ENCODE measurements at places on chromosomes 11 and 22. TPM values are rescaled to one million over a fixed set of nuclear protein-coding genes. Genes with fewer than 3 reads are reported as not detected.

DNA sequence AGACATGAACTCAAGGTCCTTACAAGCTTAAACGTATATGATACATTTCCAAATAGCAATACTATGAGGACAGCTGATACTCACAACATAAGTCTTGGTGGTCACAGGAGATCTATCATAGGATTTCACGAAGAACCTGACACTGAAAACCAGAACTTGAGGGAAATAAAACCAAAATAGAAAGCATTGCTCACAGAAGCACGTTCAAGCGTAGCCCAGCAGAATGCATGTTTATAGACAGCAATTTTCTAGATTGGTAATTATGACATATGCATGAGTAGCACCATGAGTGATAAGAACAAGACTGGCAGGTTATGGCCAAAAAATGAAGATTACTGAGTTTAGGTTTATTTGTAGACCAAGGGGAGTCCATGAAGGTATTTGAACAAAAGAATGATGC lies 243.5 kb downstream of the ETS1 start:
- no peak for DNase-seq

The POU2F3 gene
- total RNA-seq = not detected

The FAM227A gene
- 1.9 TPM for total RNA-seq

DNA sequence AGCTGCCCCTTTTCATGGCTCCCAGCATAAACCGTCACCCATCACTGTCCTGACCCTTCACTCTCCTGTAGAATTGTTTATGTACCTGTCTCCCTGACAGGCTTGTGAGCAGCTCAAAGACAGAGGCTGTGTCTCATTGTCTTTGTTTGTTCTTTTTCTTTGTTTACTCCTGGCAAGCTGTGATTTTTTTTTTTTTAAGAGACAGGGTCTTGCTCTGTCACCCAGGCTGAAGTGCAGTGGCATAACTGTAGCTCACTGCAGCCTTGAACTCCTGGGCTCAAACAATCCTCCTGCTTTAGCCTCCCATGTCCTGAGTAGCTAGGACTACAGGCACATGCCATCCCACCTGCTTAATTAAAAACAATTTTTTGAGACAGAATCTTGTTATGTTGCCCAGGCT lies 9.7 kb downstream of the ARHGAP1 start:
- DNase-seq = no peak

The SMTNL1 gene
- total RNA-seq = not detected

The LINC01488 gene
- total RNA-seq = not detected

DNA sequence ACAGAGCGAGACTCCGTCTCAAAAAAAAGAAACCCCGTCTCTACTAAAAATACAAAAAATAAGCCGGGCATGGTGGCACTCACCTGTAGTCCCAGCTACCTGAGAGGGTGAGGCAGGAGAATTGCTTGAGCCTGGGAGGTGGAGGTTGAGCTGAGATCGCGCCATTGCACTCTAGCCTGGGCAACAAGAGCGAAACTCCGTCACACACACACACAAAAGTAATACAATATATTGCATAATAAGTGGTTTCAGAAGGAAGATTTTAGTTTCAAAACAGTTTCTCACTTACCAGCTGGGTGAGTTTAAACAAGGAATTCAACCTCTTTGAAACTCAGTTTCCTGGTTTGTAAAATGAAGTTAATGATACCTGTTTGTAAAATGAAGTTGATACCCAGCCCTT lies 32.7 kb upstream of the HTR3A start:
- DNase-seq = no peak

GRCh38 chr11:64624883-64625481 lies 34.0 kb downstream of the SLC22A12 start:
- DNase-seq = no peak

DNA sequence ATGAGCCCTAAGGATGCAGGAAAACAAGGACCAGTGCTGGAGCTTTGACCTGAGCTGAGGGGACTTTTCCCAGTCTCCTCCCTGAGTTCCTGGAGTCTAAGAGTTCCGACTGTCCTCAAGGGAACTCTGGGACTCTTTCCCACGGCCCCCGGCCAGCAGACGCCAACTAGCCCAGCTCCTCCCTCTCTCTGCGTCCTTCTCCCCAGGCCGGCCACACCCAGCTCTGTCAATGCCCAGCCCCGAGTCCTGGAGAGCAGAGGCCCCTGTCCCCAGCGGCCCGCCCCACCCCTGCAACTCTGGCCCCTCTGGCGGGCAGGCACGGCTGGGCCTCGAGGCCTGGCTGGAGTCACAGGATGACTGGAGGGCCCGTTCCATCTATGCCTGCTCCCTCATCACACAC lies 29.8 kb downstream of the NECTIN1 start:
- DNase-seq = no peak

DNA sequence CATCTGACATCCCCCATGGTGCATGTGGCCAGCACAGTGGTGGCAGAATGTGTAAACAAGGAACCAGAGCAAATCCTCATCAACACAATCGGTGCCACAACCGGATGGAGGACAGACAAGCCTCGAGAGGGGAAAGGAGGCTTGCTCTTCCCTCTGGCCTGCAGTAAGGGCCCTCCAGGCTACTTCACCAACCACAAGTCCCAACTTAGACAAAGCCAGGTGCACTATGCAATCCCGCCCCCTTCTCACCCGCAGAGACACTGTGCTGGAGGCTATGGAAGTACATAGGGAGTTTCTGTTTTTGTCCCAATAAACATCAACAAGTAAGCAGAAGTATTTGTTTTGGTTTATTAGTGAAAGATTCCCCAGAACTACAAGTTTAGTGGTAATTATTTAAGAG lies 54.3 kb downstream of the SPATA19 start:
- no peak for DNase-seq

The OR51B2 gene
- not detected for total RNA-seq

DNA sequence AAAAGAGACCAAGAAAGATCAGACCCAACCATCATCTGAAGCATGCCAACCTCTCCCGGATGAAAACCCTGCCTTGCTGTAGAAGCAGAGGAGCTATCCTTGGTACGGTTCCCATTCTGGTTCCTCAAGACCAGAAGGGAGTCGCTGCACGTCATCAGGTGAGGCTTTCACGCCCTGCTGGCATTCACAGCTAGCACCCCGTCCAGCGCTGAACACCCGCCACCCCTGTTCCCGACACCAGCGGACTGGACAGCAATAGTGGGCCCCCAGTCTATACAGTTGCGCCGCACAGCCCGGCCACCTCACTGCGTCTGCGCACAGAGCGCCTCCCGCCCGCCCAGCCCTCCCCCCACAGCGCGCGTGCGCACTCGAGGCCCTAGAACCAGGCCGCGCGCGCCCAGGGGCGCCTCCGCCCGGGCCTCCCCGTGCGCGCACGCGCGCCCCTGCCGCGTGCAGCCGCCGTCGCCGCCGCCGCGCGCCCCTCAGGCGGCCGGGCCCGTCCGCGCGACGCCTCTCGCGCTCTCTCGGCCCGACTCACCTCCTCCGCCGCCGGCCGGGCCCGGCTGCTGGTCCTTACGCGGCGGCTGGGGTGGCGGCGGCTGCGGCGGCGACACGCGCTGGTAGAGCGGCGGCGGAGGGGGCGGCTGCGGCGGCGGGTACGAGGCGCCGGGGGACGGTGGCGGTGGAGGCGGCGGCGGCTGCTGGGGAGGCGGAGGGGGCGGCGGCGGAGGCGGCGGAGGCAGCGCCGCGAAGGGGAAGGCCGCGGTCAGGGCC lies 706 bp downstream of the SF1 start:
- DNase-seq = no peak

GRCh38 chr11:60098508-60098907 lies 10.0 kb downstream of the MS4A2 start:
- no peak for DNase-seq

GRCh38 chr11:15136166-15136565 lies 21.4 kb downstream of the INSC start:
- no peak for DNase-seq

The RASSF10 gene
- total RNA-seq = 0.34 TPM

DNA sequence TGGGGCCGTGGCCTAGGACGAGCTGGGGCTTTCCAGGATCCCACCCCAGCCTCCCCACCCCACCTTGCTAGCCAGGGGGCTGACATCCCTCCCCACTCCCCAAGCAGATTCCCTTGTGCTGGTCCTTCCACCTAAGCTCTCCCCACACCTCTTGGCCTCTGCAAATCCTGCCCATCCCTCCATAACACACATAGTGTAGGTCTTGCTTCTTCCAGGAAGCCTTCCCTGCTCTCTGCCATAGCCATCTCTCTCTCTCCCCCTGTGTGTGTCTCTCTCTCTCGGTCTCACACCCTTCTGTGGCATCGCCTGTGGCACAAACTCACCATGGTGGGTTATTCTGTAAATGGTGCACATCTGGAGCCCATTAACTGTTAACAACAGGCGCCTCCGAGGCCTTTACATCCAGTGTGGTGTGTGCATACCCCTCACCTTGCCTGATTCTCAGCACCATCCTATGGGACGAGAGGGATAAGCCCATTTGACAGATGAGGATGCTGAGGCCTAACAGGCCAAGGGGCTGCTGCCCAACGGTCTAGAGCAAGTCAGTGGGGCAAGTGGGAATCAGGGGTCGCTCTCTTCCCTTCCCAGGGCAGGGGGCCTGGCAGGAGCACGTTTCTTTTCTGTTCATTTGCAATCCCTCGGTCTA lies 22.2 kb upstream of the PICK1 start:
- DNase-seq = no peak

- DNase-seq = no peak
These were observed 68.5 kb downstream of the ARFGAP2 start for GRCh38 chr11:47108214-47108613.

GRCh38 chr11:75814677-75815344 lies at the start of gene UVRAG:
UVRAG (plus strand) TSS chr11:75815210; CDS start chr11:75815408, 198 bp downstream.
- DNase-seq = peak; percentile 98

The OR5D16 gene
- total RNA-seq = not detected

GRCh38 chr11:12668166-12668565 lies 6.1 kb upstream of the TEAD1 start:
- DNase-seq = no peak

- no peak for DNase-seq
These were observed 1.2 kb upstream of the GTSE1 start for GRCh38 chr22:46295277-46295971.

DNA sequence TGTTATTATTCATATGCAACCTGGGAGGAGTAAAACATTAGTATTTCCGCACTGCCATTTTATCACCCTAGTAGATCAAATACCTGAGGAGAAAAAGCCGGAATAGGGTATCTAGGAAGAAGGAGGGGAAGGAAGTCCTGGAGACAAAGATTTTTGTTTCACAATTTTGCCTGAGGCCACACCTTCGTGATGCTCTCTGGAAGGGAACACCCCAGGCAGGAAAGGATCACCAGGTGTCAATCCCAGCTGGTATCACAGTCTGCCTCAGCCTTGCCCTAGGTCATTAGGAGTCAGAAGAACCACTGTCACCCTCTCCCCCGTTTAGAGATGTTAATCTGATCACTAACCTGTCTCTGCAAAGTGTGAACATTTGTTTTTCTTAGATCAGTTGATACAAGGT lies 35.4 kb upstream of the IGSF9B start:
- DNase-seq = no peak

The RAG2 gene
- total RNA-seq = not detected

DNA sequence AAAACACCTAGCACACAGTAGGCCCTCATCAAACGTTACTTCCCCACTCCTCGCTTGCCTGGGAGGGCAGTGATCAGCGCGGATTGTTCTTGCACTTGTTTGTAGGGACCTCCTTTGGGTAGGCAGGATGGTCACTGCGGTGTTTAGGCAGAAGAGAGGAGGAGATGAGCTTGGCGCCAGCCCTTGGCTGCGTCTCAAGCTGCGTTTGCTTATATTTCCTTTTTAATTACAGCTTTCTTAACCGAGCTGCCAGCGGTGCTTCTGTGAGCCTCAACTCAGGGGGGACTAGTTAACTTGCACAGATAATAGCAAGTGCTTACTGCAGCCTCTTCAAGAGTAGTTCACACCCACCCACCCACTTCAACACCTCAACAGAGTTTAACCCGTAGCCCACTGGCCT lies 15.1 kb downstream of the IFT27 start:
- DNase-seq = no peak

The OR6A2 gene
- total RNA-seq = 0.19 TPM

The KCNQ1 gene
- total RNA-seq = 1.1 TPM

The KREMEN1 gene
- 0.68 TPM for total RNA-seq

DNA sequence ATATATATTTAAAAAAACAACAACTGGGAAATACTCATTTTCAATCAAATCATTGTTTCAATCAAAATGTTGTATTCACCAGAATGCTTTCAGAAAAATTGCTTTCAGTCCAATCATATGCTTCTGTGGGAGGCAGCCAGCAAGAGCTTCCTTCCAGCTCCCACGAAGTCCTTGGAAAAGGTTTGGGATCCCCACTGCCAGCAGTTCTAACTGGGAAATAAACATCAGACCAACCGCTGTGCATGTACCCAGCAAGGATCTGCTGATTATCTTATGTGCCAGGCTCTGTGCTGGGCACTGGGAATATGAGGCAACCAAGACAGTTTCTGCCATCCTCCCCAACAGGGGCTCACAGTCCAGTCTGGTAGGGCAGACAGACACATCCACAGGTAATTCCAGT lies 10.8 kb downstream of the RPS13 start:
- DNase-seq = no peak

GRCh38 chr11:59754859-59755700 lies at the start of gene STX3:
STX3 (plus strand) TSS chr11:59755376; CDS start chr11:59755606, 230 bp downstream.
- DNase-seq = no peak

DNA sequence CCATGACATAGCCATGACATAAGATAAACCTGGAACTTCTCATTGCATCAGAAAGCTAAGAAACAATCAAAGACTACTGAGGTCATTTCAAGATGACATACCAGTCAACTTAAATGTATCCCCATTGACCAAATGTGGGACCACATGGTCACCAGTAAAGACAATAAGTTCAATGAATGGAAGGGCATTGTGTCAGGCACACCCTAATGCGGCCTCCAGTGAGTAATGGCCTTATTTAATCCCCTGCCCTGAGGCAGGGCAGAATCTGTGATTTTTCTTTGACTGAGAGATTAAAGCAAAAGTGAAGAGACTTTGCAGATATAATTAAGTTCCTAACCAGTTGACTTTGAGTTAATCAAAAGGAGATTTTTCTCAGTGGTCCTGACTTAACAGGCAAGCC lies 17.3 kb upstream of the SYT8 start:
- DNase-seq = no peak

DNA sequence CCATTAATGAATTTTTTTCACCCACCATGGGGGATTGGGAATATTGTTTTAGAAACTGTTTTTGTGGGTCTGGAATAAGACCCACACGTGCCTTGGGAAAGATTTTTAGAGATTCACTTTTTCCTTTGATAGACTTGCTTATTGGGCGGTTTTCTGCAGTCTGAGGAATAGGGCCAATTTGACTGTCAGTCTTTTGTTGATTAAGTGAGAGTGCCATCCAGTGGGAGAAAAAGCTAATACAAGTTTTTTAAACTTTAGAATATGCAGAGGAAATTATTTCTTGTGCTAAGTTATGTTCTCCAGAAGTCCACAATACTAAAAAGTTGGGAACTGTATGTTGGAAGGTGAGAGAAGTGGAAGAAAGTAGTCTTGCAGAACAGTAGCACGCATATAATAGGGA lies 56.1 kb downstream of the PRMT3 start:
- DNase-seq = peak; percentile 3

DNA sequence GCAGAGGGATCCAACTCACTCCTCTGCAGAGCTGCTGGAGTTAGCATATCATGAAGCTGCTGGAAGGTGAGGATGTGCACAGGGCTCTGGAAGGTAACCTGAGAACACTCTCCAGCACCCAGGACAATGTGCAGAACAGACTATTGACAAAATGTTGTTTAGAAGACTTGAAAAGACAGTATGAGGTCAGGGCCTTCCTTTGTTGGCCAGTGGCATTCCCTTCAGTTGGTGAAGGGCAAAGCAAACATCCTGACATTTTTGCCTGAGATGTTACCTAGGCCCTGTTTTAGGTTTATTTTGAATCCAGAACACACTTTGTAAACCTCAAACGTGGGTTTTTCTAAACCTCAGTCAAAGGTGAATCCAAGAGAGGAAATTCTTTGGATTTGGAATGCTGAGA lies 67.8 kb downstream of the DEPDC5 start:
- no peak for DNase-seq

Data from glomerular endothelial cell (primary cell).